ENCODE measurements at places on chromosomes 12 and 14.

DNA sequence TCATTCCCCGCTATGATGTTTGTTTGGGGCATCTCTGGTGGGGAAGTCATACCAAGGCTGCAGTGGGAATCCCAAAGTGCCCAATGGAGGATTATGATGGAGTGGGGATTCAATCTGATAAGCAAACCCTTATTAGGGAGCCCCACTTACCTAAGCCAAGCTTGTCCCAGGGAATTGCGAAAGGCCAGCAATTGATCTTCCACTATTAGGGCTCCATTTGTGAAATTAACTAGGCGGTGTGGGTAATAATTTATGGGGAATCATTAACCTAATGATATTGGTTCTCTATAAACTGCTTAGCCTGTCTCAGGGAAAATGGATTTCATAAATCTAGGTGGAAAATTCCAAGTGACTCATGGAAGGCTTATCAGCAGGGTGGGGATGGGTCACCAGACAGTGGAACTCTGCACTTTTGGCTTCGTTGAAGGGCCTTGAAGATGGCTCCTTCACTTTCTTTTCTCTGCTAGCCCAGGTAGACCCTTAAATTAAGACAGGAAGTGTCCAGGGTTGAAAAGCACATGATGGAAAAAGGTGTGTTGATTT is 113.0 kb upstream of the WSCD2 start:
- no peak for DNase-seq

GRCh38 chr14:73789989-73790581 is 61.5 kb upstream of the PTGR2 start:
- DNase-seq, result no peak

DNA sequence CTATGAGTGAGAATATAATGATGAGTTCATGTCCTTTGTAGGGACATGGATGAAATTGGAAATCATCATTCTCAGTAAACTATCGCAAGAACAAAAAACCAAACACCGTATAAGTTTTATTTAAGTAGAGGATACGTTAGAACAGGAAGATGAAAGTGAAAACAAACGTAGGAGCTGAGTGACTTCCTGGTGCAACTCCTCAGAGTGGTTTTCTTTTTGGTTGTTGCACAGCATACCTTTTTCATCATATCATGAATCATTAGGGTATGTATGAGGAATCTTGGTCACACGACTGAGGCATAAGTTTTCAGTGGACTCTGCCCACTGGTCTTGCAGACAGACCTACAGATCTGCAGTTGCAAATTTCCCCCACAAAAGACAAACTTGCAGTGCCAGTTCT is 199.0 kb downstream of the LRFN5 start:
- no peak for DNase-seq

- DNase-seq, result no peak
Observed at GRCh38 chr14:99659333-99659741, 14.4 kb downstream of the HHIPL1 start.

GRCh38 chr12:104321949-104322348 is 18.4 kb downstream of the EID3 start:
- no peak for DNase-seq

DNA sequence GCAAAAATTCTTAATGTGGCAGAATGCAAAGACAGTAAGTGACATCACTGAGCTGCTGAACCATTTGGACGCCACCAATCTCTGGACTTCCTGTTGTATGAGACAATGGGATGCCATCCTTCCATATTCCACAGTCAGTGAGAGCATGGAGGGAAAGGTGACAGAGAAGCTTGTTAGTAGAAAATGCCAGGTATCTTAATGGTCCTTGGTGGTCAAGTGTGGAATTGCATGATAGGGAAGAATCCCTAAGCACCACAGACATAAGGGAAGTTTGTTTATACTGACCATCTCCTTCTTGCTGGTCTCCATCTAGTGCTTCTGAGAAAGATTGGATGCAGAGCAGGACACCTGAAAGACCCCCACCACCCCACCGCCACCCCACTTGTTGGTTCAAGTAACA is 1410.0 kb upstream of the TMEM132C start:
- DNase-seq, result no peak

GRCh38 chr12:85920324-85920947 is 46.3 kb downstream of the NTS start:
- no peak for DNase-seq

GRCh38 chr14:95024380-95024779 is 132.9 kb downstream of the DICER1 start:
- no peak for DNase-seq

- no peak for DNase-seq
Observed at GRCh38 chr12:1305063-1305434, 289.3 kb downstream of the FBXL14 start.

DNA sequence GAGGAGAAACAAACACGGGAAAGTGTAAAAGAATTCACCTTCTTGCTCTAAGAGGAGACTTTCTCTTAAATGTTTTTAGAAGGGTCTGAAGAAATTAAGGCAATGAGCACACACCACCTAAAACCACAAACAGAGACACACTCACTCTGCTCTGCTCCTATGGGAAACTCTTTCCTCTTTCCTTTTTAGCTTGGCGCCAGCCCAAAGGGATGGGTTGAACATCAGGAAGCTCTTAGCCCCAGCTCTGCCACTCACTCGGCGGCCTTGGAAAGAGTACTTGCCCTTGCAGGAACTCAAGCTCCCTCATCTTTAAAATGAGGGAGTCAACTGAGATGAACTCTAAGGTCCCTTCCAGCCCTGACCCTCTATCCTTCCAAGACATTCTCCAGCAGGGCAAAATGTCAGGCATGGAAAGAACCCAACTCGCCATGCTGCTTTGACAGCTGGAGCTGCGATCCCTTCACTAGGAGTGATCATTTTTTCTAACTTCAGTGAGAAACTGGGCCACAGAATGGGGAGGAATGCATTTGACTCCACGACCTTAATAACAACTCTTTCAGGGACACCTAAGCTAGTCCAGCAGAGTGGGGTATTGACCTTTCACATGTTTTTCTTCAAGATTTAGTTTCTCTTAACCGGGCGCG is 980 bp upstream of the RNASE8 start:
- DNase-seq, result no peak

DNA sequence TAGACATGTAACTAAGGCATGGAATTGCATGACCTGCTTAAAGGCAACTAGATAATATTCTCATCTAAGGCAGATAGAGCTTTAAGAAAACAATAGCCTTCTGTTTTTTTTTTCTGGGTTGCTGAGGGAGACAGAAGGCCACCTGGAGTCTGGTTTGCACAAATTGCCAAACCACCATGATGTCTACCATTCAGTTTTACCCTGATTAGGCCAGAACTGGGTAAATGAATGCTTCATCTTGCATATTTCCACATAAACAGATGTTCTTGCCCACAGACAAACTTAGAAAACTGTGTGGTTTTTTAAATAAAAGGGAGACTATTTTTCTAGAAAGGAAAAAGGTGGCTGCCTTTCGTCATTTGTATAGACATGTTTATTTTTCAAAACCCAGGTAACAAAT is 278.7 kb upstream of the PRICKLE1 start:
- DNase-seq, result no peak

- DNase-seq, result no peak
Observed at GRCh38 chr14:105201925-105202513, 20.9 kb upstream of the NUDT14 start.

- DNase-seq, result no peak
Observed at GRCh38 chr14:71398450-71398849, 491.2 kb downstream of the PCNX1 start.

DNA sequence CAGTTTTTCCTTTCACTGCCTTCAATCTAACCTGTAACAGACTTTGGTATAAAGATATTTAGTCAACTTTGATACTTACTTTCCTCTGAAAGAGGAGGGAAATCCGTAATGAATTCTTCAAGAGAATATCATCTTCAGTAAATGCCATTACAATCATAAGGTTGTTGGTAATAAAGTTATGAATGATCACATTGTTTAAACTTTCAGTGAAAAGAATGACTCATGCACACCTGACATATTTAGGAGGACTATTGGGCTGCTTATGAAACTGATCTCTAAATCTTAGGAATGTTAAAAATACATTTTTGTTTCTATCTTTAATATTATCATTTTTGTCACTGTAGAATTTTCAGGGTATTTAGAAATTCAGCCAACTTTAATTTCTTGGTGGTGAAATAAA is 474.7 kb downstream of the SLC16A7 start:
- no peak for DNase-seq

DNA sequence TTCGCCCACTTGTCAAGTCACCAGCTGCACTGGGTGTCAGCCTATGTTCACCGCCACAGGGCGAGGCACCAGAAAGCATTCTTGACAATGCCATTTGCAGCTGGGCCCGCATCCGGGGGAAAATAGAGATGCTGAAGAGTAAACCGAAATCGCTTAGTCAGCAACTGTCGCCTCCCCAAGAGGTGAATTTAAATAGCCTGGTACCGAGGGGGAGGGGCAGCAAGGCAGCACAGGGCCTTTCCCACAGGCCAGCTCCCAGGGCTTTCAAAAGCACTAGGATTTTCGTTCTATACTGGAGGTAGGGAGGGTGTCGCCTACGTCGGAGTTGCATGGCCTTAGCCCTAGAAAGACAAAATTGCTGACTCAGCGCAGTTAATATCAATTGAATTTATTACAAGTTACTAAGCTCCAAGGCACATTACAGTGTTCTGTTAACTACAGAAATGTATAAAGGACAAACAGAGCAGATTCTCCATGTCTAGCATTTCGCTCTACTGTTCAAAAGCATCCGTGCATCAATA is 4.3 kb downstream of the IRF2BPL start:
- DNase-seq, result no peak

DNA sequence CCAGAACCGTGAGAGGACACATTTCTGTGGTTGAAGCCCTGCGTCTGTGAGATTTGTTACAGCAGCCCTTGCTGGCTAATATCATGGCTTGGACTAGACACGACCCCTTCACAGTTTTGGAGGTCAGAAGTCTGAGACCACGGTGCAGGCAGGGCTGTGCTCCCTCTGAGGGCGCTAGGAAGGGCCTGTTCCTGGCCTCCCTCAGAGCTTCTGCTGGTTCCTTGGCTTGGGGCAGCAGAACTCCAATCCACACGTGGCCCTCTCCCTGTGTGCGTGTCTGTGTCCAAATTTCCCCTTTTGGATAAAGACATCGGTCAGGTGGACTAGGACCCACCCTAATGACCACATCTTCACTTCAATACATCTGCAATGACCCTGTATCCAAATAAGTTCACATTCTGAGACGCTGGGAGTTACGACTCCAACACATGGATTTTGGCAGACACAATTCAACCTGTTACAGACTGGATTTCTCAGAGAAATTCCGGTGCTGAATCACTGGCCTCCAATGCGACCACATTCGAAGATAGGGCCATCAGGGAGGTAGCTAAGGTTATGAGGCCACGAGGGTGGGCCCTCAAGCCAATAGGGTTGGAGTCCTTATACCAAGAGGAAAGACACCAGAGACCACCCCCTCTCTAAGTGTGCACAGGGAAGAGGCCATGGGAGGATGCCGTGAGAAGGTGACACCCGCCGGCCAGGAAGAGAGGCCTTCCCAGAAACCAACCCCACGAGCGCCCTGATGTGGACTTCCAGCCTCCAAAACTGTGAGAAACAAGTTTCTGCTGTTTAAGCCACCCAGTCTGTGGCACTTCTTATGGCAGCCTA is 43.6 kb upstream of the PPP2R5C start:
- DNase-seq, result no peak

- no peak for DNase-seq
Observed at GRCh38 chr14:93688239-93688666, 100.0 kb downstream of the PRIMA1 start.

DNA sequence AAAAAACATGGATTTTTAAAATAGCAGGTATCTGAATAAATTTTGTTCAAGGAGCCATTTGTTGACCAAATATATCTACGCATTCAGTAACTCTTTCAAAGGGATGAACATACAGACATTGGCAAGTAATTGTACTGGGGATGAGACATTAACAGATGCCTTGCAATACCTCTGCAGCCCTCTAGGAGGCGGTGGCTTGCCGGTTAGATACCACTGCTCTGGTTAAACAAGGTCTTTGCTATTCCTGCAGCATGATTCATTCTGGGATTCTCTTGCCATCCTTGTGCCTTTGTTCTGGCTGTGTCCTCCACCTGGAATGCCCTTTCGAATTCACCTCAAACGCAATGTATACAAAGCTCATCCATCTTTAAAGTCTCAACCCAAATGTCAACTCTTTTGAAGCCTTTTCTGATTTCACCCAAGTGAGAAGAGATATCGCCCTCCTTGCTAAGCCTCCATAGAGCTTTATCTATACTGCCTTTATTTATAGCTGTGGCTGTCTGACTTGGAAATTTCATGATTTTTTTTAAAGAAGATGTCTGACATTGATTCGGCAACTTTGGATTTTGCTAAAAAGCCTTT is 131.0 kb upstream of the SRRM4 start:
- DNase-seq, result no peak

DNA sequence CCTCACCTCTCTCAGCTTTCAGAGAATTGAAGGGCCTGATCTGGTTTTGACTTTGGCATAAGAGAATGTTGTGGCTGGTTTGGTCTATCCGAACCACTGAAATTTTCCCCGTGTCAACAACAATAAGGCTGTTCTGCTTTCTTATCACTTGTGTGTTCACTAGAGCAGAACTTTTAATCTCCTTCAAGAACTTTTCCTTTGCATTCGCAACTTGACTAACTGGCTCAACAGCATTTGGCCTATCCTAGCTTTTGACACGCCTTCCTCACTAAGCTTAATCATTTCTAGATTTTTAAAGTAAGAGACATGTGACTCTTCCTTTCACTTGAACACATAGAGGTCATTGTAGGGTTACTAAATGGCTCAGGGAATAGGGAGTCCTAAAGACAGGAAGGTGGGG is 25.9 kb upstream of the EDDM3A start:
- no peak for DNase-seq

GRCh38 chr12:64105026-64105425 is 117.1 kb downstream of the KICS2 start:
- no peak for DNase-seq

GRCh38 chr14:90911121-90911520 is 94.9 kb upstream of the TTC7B start:
- no peak for DNase-seq

- DNase-seq, result no peak
Observed at GRCh38 chr14:96631030-96631429, 128.8 kb downstream of the PAPOLA start.

GRCh38 chr14:66476964-66477363 is 9.2 kb upstream of the CCDC196 start:
- no peak for DNase-seq

- no peak for DNase-seq
Observed at GRCh38 chr14:59482541-59483331, 1.5 kb downstream of the L3HYPDH start.

DNA sequence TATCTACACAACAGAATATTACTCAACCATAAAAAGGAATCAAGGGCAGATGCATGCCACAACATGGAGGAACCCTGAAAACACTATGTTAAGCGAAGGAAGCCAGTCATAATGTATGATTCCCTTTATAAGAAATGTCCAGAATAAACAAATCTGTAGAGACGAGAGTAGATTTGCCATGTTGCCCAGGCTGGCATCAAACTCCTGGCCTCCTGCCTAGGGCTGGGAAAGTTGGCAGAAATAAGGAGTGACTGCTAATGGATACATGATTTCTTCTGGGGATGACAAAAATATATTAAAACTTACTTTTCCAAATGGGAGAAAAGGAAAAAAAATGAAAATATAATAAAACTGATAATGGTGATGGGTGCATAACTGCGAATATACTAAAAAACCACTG is 10.9 kb downstream of the CLIP1 start:
- no peak for DNase-seq

GRCh38 chr12:90484094-90484493 is 470.9 kb downstream of the CCER1 start:
- no peak for DNase-seq

Measured in activated CD8-positive, alpha-beta memory T cell treated with anti-CD3 and anti-CD28 coated beads for 1 hour (primary cell).